ENCODE measurements at places on chromosomes 7 and 10.
A peak's percentile ranks its signal among the peaks of the same experiment; 100 is the strongest.

DNA sequence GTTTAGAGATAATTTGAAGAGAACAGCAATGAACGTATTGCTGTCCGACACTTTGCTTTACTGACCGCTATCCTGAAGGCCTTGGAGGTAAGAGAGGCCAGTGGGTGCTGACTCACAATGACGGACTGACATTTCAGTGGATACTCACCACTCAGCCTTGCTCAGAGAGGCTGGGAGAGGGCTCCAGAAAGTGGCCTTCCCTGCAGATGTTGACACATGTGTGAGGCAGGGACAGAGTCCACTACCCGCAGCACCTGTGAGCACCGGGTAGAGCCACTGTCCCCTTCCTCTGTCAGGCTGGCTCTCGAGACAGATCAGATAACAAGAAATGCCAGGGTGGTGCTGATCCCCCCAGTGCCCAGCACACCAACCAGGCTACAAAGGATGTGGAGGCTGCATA lies 75.0 kb downstream of the GPR26 start:
- DNase-seq: no peak

GRCh38 chr7:22123139-22123538 lies 177.4 kb upstream of the CDCA7L start:
- no peak for DNase-seq

- no peak for DNase-seq
Observed at GRCh38 chr10:3467052-3467951, 294.7 kb upstream of the PITRM1 start.

DNA sequence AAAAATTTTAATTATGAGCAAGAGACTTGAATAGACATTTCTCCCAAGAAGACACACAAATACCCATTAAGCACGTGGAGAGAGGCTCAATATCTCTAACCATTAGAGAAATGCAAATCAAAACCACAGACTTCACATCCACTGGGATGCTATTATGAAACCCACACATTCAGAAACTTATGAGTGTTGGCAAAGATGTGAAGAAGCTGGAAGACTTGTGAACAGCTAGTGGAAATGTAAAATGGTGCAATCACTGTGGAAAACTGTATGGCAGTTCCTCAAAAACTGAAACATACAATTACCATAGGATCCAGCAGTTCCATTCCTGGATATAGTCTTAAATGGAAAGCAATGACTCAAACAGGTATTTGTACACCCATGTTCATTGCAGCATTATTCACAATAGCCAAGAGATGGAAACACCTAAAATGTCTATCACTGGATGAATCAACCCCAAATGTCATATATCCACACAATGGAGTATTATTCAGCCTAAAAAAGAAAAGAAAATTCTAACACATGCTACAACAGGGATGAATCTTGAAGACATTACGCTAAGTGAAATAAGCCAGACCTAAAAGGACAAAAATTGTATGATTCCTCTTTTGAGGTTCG lies 53.5 kb upstream of the FRMD4A start:
- no peak for DNase-seq

DNA sequence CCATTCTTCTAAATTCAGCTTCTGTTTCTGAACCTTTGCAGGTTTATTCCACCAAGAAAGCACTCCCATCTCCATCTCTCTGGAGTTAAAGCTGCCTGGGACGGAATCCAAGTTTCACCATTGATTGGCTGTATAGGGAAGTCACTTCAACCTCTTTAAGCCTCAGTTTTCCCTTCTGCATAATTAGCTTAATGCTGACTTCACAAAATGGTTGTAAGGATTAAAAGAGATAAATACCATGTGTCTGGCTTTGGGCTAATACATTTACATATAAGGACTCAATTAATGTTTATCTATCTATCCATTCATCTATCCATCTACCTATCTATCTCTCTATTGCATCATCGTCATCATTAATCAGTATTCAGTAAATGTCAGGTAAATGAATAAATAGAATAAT lies 629.6 kb upstream of the MGMT start:
- DNase-seq: no peak

DNA sequence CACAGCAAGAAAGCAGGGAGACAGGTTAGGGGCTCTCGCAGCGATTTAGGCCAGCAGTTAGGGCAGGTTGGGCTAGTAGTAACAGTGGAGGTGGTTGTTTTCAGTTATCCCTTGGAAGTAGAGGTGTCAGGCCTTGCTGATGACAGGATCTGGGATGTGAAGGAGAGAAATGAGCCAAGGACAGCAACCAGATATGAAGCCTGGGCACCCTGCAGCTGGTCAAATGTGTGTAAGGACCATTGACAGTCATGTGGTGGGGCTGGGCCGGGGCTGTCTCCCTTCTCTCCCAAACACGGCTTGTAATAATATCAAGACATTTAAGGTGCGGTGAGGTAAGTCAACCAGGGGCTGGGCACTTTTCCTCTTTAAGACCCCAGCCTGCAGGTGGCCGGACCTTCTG lies 112.5 kb upstream of the IGFBP3 start:
- DNase-seq: no peak

DNA sequence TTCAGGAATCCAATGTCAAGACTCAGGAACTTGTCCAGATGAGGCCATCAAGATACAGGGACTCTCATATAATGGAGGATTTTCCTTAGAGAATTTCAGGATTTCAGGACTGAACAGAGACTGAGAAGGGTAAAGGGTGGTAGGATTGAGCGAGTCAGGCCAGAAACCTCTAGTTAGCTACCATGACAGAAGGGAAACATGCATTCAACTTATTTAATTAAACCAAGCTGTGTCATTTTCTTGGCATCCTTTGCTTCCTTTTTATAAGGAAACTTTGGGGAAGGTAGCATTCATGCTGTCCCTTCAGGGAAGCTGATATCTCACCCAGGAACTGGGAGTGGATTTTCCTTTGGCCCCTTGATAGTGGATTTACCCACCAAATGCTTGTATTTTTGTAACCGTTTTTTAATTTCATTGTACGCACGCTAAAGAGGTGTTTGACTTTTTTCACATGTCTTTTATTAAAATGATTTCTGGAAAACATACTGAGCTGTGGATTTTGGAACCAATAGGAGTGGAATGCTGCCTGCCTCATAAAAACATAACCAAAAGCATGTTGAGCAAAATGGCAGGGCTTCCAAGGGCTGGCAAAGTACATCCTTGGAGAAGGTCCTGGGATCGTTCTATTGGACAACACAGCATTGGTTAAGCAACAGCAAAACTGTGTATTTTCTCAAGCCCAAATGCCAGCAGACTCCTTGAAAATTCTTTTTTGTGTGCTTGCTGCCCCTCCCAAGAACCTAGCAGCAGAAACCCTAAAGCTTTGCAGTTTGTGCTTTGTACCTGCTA lies 104.5 kb downstream of the CXCL12 start:
- no peak for DNase-seq

DNA sequence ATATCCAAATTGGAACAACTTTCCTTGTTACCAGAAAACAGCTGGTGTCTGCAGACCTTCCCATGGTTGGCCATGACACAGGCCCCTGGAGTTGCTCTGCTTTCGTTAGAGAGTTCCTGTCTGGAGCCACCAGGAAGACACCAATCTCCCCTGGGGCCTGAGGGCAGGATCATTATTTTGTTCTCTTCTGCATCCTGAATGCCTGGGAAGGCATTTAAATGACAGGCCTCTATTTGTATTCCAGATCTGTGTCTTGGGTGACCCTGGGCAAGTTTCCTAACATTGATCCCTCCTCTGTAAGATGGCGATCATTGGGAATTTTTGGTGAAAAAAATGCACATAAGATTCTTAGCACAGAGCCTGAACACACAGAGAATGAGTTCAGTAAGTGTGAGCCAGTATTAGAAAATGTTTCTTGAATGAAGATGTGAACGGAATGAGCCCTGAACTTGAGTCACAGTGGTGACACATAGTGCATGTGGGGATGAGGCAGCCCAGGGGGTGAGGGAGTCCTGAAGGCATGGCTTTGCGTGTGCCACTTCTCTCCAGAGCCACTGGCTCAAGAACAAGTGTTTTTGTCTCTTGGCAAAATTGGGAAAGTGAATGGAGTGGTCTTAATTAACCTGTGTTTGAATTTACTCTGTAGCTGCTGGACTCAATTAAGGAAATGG lies 28.4 kb downstream of the BMPER start:
- DNase-seq: no peak

- DNase-seq: no peak
Observed at GRCh38 chr10:75994357-75995040, 563.1 kb downstream of the LRMDA start.

GRCh38 chr7:22667562-22668239 lies 59.3 kb upstream of the IL6 start:
- DNase-seq: no peak

DNA sequence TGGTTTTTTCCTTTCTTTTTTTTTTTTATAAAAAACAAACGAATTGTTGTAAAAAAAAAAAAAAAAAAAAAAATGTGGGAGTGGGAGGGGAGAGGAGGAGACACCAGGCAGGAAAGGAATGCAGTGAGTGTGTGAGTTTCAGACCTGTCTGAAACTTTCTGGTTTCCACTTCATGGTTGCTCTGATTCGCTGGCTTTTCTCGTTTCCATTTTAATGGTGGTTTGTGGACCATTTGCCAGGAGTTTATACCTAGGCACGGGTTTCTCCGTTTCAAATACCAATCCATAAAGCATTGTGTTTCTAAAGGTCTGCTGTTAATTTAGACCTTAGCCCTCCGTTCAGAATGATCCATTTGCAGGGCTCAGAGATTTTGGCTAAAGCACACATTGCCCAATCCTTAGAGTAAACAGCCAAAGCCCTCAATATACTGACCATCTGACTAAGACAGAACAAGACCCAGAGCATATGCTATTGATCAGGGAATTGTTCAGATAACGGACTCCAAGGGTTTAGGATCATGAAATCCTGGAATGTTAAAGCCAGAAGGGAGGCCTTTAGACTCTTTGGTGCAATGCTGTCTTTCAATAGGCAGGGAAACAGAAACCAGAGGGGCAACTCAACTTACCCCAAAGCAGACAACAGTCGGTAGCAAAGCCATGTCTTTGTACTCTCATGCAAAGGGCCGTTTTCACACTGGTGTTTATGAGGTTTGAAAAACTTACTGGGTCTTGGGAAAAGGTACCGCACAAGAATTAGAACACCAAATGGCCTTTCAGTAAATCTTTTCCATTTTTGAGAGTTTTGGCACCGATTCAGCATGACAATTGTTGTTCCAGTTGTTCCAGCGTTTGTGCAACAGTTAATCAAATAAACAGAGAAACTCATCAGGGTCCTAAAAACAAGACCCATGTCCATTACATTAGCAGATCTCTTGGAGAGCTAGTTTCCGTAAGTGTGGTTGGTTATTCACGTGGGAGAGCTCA lies 94.3 kb upstream of the AGBL3 start:
- no peak for DNase-seq

DNA sequence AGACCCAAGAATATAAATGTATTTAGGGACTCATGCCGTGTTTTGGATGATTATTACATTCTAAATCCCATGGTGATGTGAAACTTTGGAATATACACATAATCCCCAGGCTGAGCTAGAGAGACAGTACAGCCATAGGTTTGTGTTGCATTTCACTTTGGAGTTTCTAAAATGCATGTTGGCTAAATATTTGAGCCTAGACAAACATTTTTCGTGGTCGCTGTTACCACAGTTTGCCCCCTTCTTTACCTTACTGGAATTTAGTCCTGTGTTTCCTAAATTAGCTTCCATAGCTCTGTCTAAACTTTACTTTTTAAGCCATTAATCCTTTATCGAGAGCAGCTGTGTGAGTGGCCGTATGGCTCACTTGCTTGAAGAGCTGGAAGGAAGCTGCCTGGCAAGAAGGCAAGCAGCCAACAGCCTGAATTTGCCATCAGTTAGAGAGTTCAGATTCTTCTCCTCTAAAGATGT lies 192.0 kb downstream of the BICC1 start:
- DNase-seq: no peak

- no peak for DNase-seq
Observed at GRCh38 chr7:84042110-84042539, 152.5 kb downstream of the SEMA3A start.

DNA sequence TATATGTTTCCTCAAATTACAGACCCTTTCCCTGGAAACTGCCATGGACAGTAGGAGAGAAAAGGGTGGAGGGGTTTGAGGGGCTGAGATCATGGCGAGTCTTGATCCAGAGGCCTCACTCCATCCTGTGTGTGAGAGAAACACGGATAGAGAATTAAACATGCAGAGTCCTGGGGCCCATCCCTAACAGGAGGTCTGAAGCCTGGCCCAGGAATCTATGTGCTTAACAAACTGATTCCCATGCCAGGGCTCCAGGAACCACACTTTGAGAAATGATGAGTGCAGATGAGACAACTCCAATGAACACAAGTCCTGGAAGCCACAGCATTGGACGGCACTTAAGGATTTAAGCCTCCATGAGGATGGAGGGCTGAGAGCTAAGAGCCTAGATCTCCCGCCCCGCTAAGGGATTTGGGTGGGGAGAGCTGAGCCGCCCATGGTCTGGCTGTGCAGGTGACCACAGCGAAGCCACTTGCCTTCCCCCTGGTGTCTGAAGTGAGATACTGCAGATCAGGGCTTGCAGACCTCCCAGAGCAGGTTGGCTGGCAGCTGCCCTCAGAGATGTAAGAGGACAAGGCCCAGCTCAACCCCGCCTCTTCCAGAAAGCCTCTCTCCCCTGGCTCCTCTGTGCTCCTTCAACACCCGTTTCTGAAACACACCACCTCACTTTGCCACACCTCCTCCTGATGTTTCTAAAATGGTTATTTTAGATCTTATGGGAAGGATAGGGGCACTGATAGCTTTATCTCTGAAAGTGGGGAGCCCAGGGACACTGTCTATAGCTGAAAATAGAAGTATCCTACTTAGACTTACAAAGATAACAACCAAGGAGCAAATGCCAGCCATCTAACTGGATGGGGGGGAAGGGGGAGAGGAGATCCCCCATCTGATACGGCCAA lies 24.8 kb upstream of the EIF5AL1 start:
- DNase-seq: no peak

GRCh38 chr10:69866688-69867461 lies 65.2 kb downstream of the COL13A1 start:
- DNase-seq: no peak

DNA sequence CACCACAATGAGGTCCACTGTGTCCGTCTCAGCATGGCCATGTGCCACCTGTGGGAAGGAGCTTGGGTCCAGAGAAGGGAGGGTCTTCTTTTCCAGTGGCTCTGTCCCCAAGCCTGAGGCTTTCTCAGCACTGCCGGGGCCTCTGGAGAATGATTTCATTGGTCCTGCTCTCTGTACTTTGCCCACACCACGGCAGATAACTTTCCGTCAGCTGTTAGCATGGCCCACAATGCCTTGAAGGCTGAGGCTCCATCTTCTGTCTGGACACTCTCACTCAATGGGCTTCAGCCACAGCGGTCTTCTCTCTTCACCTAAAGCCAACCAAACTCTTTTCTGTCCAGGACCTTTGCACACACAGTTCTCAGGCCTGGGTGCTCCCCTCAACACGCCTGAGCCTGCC lies 192.5 kb downstream of the CXCL12 start:
- no peak for DNase-seq

GRCh38 chr10:51144161-51144781 lies 70.0 kb downstream of the PRKG1 start:
- DNase-seq: no peak

GRCh38 chr7:118184565-118184940 lies 589 bp downstream of the LSM8 start:
- DNase-seq: peak; percentile 45

GRCh38 chr10:115844591-115844990 lies 428.4 kb downstream of the GFRA1 start:
- peak; percentile 7 for DNase-seq

GRCh38 chr10:22333167-22333974 lies 11.9 kb upstream of the SPAG6 start:
- no peak for DNase-seq

GRCh38 chr7:41996381-41997035 lies 240.5 kb downstream of the GLI3 start:
- DNase-seq: no peak

Data from SHP77 treated with DMSO at 0.1 percent for 48 hours (cell line).